RPMI7951 (cell line): ENCODE measurements at places on chromosomes 1 and 21. TPM values are rescaled to one million over a fixed set of nuclear protein-coding genes. Genes with fewer than 3 reads are reported as not detected.

The PGLYRP4 gene
- total RNA-seq, result not detected in 2 replicates

The CGN gene
- under 0.01 and 0.10 TPM in 2 replicates for total RNA-seq

The SLC9C2 gene
- not detected in 2 replicates for total RNA-seq

The XCL1 gene
- total RNA-seq, result not detected in 2 replicates

The CDKN2C gene
- total RNA-seq, result 108 and 133 TPM in 2 replicates

The TMEM81 gene
- total RNA-seq, result 1.8 and 2.0 TPM in 2 replicates

The GOLPH3L gene
- total RNA-seq, result 9.3 and 9.4 TPM in 2 replicates
